ENCODE measurements at places on chromosomes 4 and X.

DNA sequence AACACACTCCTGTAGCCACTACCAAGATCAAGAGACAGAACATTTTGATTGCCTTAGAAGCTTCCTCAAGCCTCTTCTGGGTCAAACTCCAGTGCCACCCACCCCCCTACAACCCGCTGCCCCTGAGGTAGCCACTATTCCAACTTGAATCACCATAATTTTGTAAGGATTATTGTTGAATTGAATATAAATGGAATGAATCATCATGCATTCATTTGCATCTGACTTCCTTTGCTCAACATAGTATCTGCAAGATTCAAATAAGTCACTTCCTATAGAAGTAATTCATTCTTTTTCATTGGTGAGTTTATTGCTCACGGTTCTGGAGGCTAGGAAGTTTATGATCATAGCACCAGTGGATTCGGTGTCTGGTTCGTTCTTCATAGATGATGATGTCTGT, 364.2 kb downstream of the SLITRK2 start:
- no peak for DNase-seq

- DNase-seq, result no peak
Observed at GRCh38 chr4:73653695-73654106, 33.5 kb upstream of the RASSF6 start.

DNA sequence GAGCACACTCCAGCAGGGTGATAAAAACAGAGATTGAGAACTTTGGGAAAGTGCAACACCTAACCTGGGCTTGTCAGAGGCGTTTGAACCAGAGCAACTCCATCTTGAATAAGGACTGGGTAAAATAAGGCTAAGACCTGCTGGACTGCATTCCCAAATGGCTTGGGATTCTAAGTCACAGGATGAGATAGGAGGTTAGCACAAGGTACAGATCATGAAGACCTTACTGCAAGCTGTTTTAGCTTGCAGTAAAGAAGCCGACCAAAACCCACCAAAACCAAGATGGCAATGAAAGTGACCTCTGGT, 43.9 kb downstream of the SCFD2 start:
- DNase-seq, result no peak

- no peak for DNase-seq
Observed at GRCh38 chr4:54662901-54663585, 5.3 kb downstream of the KIT start.

GRCh38 chr4:120554086-120554485, 368.4 kb downstream of the PRDM5 start:
- no peak for DNase-seq

Data from cortex of kidney (tissue), 1 donor.